Kidney (tissue), 22 donors: ENCODE measurements at places on chromosomes 7 and 10. TPM values are rescaled to one million over a fixed set of nuclear protein-coding genes. Genes with fewer than 3 reads are reported as not detected.

GRCh38 chr10:13074563-13075451 is 25.2 kb upstream of the OPTN start:
- DNase-seq, result peak; percentile 83

DNA sequence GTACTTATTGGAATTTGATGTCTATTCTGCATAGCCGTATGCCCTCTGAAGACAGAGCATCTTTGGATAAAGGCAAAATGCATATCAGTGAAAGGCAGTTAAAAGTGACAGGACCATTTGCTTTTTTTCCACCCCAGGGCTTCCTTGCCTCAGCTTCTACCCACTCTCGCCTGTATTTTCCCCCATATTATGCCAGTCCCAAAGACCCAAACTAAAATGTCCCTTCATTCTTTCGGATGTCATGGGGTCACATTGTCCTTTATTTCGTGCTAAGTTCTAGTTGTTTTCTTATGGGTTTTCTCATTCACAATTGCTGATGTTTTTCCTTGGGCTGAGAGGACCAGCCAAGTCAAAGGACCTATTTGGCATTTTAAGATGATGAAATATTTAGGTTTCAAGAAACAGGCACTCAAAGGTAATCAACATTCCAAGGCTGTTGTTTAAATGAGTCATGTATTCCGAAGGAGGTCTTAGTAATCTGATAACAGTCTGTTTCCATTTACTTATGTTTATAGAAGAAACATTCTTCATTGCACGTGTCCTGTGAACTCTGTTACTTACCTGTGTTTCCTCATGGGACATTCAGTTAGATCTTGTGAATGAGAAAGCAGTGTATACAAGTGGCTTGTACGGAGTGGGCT is 74.1 kb downstream of the DNAH11 start:
- DNase-seq, result no peak

The CPED1 gene
- total RNA-seq, result 16.9 TPM

The IL6 gene
- total RNA-seq, result 1.6 TPM

DNA sequence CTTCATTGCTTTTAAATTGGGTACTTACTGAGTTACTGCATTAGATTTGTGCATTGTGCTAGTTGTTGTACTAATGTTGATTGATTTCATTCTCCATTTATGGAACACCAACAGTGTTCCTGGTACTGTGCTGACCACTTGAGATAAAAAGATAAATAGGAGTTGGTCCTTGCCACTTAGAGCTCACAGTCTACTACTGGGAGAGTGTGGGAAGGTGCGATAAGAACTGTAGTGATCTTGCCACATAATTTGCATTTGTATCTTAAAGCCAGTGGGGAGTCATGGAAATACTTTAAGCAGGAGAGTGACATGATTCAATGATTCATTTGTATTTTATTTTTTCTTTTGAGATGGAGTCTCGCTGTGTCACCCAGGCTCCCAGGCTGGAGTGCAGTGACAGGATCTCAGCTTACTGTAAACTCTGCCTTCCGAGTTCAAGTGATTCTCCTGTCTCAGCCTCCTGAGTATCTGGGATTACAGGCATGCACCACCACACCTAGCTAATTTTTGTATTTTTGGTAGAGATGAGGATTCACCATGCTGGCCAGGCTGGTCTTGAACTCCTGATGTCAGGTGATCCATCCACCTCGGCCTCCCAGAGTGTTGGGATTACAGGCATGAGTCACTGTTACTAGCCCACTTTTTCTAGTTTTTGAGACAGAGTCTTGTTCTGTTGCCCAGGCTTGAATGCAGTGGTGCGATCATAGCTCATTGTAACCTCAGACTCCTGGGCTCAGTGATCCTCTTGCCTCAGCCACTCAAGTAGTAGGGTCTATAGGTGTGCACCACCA is 51.2 kb upstream of the TMEM248 start:
- no peak for DNase-seq

The SPDYE2 gene
- 0.50 TPM for total RNA-seq

GRCh38 chr7:13933091-13933490 is 56.4 kb downstream of the ETV1 start:
- DNase-seq, result peak; percentile 60

- DNase-seq, result no peak
Measured at GRCh38 chr10:132659206-132660091, 121.9 kb downstream of the INPP5A start.

DNA sequence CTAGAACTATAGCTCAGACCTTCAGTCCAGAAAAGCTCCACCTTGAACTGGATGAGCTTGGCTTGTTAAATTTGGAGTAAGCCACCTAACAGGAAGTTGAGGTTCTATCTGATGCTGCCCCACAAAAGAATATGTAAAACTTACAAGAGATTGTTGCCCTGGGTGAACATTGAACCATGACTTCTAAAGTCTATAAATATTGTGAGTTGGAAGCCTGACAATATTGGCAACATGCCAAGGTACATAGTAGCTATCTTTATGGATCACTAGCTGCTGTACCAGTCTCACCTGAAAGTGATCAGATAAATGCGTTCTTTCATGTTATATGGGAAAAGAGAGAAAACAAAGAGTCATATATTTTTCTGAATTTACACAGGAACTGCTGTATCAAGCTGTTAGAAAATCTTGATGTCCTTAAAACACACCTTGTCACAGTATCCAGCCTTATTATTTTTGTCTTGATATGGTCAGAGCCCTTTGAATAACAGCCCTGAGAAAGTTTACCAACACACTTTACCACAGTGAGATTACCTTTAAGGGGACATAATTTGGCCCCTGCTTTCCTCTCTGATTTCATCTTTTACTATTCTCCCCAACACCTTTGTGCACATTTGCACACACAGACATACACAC is 92.0 kb downstream of the LSMEM1 start:
- no peak for DNase-seq

DNA sequence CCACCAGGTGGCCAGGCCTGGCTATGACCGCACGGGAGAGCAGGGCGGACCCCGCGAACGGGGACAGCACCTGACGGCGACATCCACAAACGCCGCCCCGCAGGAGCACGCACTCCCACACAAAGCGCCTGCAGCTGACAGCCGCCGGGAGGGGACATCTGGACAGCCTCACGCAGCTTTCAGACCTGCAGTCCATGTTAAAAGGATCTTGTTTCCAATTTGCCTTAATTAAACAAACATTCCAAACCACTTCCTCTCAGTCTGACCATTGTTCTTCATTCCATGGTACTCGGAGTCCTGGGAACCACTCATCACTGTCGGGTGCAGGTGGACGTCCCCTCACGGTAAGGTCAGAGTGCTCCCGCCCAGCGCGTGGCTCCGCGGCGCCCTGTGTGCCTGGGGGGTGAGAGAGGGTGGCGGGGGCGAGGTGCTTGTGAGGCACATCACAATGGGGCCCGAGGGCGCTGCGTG is 5.9 kb upstream of the GPER1 start:
- peak; percentile 75 for DNase-seq

The CALML3 gene
- not detected for total RNA-seq

DNA sequence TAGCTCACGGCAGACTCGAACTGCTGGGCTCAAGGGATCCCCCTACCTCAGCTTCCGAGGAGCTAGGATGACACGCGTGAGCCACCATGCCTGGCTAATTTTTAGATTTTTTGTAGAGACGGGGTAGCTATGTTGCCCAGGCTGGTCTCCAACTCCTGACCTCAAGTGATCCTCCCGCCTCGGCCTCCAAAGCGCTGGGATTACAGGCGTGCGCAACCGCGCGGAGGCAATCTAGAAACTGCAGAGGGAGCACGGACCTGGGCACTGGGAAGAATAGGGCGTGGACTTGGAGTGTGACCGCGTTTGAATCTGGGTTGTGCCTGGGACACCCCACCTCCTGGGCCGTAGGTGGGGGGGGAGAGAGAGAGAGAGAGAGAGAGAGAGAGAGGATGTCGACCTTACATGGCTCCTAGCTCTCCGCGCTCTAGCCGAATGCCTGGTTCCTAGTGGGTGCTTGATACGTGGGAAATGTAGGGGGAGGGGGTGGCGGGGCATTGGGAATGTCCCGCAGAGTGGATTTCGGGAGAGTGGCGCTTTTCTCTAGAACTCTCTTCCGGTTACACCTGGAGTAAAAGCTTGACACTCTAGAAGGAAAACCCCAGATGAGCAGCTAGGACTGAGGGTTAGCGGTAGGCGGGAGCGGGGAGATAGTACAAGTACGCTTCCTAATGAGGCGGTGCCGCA is 1.2 kb upstream of the MAP3K8 start:
- DNase-seq, result no peak

The GPR146 gene
- 10.3 TPM for total RNA-seq

The CCDC172 gene
- total RNA-seq, result not detected

DNA sequence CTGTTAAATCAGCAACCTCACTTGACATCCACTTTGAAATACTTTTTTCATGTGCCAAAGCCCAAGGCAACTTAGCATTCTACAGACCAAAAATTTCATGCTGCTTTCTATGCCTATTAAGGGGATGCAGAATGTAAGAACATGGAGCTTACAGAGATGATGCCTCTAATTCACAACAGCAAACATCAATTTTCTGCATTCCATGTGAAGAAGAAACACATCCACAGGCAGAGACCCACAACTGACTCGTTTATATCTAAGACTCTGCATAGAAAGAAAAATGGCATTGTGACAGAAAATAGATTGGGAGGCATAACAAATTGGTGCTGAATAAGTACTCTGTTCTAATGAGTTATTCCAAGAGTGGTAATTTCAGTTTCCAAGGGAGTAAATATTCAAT is 107.6 kb downstream of the SGMS1 start:
- DNase-seq, result no peak

The TLX1 gene
- total RNA-seq, result not detected

The TFEC gene
- total RNA-seq, result 14.4 TPM

- no peak for DNase-seq
Measured at GRCh38 chr10:98713586-98713985, 266.9 kb upstream of the HPS1 start.
